ENCODE measurements at places on chromosomes 7 and 10. TPM values are rescaled to one million over a fixed set of nuclear protein-coding genes. Genes with fewer than 3 reads are reported as not detected.

- no peak for DNase-seq
These were observed 95.4 kb downstream of the TCF7L2 start for GRCh38 chr10:113045147-113046055.

DNA sequence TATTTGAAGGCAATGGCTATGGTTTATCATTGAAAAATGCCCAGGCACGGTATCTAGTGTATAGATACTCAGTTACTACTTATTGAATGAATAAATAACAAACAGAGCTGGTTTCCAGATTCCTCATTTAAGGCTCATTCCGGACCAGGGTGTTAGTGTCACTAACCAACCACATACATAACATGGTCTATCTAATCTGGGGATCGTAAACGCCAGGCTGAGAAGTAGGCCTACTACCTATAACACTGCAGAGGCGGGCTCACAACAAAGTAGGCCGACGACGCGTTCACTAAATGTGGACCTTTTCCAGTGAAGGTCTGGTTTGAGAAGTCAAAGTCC is 423 bp downstream of the LSM5 start:
- DNase-seq, result no peak

AKR1C8 gene
- 0.68 TPM for total RNA-seq

GRCh38 chr10:108812906-108813305 is 1110.4 kb downstream of the XPNPEP1 start:
- DNase-seq, result no peak

- no peak for DNase-seq
These were observed 3.8 kb downstream of the VPS41 start for GRCh38 chr7:38905056-38905759.

DNA sequence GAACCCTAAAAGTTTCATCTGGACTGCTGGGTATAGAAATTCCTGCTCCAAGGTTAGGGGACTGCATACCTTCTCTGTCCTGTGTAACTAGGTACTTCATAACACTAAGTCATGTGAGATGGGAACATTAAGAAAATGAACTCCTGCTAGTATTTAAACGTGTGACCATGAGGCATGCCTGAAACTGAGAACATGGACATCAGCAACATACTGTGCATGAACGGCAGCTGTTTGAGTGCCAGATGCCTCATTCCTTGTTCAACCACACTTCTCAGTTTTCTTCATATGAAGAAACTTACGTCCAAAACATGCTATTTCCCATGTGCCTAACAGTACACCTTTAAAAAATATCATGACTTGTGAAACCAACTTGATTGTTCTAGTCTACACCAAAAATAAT is 88.5 kb downstream of the CREM start:
- DNase-seq, result no peak

DNA sequence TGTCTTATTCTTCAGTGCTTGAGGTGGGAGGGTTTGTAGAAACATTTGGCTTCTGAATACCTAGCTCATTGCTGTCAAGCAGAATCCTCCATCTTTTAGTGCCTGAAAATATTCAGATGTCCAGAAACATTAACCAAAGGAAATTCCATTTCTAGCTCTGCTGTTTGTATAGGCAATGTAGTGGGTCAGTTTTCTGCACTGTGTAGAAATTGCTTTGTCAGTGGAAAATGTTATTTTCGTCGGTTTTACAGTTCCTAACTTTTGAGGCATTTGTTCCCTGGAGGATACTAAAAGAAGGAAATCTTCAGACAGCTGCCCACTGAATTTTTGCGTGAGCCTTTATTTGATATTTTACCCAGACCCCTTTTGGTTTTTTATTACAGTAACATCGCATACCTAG is 143.4 kb downstream of the TPST1 start:
- no peak for DNase-seq

ZNF804B gene
- not detected for total RNA-seq

DOCK1 gene
- 19.5 TPM for total RNA-seq

CPXM2 gene
- 12.5 TPM for total RNA-seq

PRXL2A gene
- 112 TPM for total RNA-seq

Data from left cardiac atrium (tissue), 4 donors.